ENCODE measurements at places on chromosomes 2 and 18.

GRCh38 chr2:13414897-13415296 lies 698.2 kb downstream of the TRIB2 start:
- no peak for DNase-seq

DNA sequence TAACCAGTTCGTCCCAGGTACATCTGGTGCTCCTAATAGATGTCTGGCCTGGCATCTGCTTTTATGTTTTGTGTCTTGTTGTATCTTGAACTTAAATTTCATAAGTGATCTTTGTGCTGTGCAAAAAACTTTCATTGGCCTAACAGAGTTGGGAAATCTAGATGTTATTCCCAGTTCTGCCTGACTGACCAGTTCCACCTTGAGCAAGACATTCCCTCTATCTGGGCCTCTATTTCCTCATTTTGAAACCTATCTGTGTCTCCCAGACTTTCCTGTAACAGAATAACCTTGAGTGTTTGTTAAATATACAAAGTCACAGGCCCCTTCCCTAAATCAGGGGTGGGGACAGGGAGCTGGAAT lies 90.5 kb upstream of the MSH2 start:
- no peak for DNase-seq

- DNase-seq, result no peak
These were observed 69.9 kb upstream of the CHAC2 start for GRCh38 chr2:53697686-53698085.

GRCh38 chr2:217055624-217056023 lies 195.8 kb upstream of the TNP1 start:
- no peak for DNase-seq

DNA sequence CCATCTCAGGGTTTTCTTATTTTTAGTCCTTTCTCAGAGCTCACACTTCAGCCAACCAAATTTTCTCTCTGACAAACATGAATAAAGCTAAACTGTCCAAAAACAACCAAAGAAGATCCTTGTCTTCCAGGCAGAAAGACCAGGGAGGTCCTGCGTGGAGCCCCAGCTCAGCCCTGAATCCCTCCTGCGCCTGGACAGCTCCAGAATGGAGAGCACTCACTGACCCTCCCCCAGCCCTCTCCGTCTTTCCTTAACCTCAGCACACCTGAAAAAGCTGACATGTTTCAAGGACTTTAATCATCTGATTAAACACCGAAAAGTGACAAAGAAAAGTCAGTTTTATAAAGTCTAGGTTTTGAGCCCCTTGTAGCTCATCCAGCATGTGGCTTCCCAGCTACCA lies 22.9 kb upstream of the GNAL start:
- no peak for DNase-seq

DNA sequence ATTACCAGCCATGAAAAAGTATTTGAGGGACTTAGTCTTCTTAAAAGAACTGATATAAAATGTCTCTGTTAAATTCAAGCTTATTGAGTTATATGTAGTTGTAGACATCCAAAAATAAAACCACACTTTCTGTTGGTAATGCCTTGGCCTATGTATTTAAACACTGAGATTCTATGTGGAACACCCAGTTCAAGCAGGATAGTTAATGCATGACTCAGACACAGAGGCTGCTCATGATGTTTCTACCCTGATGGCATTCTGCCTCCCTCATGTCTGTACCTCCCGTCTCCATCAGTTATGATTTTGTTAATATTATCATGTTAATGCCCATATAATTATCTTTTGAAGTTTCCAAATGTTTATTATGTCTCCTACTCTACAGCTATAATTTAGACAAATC lies 164.5 kb downstream of the XIRP2 start:
- DNase-seq, result no peak

GRCh38 chr18:36464126-36464651 lies 166.7 kb downstream of the FHOD3 start:
- DNase-seq, result no peak

DNA sequence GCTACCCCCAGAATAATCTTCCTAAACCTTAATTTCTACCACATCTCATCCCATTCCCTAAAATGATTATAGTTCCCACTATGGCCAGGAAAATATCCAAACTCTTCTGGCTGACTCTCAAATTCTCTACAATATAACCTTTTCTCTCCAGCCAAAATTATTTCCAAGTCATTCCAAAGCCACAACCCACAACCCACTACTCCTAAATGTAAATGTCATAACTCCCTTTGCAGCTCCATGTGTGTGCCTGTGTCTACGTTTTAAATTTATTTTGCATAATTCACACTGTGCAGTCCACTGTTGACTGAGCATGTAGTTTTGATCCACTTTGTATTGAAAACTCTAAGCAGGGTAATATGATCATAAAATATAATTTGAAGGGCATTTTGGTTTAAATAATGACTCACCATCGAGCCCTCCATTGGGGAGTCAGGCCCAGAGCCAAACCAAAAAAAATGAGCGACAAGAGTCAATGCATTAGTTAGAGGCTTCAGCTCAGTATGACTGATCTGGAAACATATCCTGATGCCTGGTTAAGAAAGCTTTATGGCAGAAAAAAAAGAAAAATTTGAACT lies 171.0 kb downstream of the AFF3 start:
- no peak for DNase-seq

DNA sequence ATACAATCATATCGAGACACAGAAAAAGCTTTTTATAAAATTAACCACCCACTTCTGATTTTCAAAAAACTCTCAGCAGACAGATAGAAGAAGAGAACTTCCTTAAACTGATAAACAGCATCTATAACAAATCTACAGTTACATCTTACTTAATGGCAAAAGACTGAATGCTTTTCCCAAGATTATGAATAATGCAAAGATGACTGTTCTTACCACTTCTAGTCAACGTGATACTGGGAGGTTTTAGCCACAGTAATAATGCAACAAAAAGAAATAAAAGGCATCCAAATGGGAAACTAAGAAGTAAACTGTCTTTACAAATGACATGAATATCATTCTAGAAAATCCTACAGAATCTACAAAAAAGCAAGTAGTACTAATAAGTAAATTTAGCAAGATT lies 58.0 kb upstream of the TMEM247 start:
- no peak for DNase-seq

DNA sequence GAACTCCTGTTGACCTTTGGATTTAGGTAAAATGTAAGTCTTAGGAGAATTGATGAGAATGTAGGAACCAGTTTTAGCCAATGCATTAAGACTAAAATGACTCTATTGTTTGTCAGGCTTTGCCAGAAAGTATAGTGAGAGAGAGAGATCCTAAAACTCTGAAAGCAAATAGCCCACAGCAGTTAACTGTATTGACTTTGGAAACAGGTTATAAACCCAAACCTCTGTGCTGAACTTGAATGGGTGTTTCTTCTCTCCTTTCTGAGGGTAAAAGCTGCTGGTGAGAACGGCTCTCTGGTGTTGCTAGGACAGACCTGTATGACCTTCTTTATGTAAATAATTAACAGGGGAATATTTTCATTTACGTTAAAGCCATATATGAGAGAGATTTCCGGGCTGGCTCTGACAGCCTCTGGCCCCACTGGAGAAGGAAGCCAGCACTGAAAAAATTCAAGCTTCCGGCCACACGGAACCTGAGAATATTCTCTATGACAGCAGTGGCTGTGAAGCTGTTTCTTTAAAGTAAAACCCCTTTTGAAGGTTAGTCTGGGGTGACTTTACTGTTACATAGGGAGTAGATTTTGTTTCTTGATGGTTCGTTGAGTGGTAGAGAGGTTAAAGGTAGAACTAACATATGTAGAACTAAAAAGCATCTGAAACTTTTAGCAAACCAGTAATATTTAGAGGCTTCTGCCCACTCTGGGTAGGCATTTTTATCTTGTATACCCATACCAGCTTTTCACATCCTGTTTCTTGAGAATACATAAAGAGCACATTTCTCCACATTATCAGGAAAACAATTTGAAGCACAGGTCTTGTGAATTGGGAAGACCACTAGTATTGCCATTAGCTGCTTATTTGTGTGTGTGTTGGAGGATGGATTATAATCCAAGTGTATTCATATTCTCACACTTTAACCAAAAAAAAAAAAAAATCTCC lies 123.8 kb downstream of the SPTBN1 start:
- DNase-seq, result peak; percentile 89

GRCh38 chr18:6203791-6204190 lies 210.9 kb downstream of the L3MBTL4 start:
- DNase-seq, result no peak

- peak; percentile 4 for DNase-seq
These were observed 681.3 kb downstream of the ADCYAP1 start for GRCh38 chr18:1585881-1586488.

DNA sequence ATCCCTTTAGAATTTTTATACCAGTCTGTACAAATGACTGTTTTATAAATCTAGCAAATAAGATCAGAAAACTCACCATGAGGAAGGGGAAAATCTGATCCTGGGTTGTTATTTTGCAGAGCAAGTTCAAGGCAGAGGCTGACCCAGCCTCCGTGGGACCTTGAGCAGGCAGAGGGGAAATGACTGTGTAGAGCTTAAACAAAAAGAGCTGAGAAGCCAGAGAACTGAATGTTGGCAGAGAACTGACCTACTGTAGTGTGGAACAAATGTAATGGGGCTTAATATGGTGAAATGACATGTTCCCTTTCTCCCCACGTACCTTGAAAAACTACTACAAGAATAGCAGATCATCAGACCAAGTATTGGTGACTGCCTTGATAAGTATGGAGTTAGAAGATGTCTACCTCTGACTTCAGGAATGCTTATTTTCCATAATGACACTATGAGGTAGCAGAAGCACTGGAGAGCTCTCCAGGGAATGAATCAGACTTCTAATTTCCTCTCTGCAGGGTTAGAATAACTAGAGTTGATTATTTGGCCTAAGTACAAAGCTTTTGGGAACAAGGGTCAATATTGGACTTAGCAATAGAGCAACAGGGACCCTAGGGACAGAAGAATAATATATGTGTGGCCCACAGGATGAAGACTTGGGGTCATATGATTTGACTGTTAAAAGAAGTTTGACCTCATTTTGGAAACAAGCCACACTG lies 304.4 kb downstream of the CCDC178 start:
- DNase-seq, result no peak

GRCh38 chr2:168006498-168006897 lies 240.9 kb downstream of the STK39 start:
- DNase-seq, result no peak

DNA sequence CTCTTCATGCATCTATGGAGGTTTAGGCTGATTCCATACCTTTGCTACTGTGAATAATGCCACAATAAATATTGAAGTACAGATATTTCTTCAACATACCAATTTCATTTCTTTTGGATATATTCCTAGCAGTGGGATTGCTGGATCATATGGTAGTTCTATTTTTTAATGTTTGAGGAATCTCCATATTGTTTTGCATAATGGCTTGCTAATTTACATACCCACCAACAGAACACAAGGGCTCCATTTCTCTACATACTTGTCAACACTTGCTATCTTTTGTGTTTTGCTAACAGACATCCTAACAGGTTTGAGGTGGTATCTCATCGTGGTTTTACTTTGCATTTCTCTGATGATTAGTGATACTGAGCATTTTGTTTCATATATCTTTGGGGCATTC lies 253.2 kb downstream of the ZNF804A start:
- no peak for DNase-seq

GRCh38 chr2:97714084-97714949 lies 941 bp downstream of the ZAP70 start:
- DNase-seq, result no peak

GRCh38 chr2:143128681-143129580 lies at the start of gene ARHGAP15:
ARHGAP15 (plus strand) TSS chr2:143129419.
- DNase-seq, result peak; percentile 85

DNA sequence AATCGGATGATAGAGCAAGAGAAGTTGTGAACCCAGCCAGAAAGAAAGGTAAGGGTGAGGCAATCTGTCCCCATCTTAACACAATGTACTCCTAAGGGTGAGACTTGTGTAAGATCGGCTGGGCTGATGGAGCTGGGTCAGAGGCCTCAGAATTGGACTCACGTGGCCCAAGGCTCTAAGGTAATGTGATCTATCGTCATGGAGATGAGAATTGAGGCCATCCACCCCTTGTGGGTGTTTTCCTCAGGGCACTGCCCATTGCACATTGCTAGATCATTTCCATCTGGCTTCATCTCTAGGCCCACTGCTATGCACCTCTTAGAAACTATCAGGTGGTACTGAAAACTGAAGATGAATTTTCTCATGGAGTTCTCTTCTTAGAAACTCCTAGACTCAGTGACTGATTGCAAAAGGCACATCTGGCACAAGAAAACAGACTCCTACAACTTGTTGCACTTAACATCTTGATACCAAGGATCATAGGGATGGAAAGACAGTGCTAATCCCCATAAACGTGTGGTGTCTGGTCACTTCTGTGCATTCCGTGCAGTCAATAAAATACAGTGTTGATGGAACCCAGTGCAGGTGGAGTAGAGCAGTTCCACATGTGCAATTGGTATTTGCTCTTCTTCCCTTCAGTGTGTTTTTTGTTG lies 228.9 kb upstream of the FOSL2 start:
- DNase-seq, result no peak

- no peak for DNase-seq
These were observed 113.4 kb downstream of the AP1S3 start for GRCh38 chr2:223723954-223724411.

DNA sequence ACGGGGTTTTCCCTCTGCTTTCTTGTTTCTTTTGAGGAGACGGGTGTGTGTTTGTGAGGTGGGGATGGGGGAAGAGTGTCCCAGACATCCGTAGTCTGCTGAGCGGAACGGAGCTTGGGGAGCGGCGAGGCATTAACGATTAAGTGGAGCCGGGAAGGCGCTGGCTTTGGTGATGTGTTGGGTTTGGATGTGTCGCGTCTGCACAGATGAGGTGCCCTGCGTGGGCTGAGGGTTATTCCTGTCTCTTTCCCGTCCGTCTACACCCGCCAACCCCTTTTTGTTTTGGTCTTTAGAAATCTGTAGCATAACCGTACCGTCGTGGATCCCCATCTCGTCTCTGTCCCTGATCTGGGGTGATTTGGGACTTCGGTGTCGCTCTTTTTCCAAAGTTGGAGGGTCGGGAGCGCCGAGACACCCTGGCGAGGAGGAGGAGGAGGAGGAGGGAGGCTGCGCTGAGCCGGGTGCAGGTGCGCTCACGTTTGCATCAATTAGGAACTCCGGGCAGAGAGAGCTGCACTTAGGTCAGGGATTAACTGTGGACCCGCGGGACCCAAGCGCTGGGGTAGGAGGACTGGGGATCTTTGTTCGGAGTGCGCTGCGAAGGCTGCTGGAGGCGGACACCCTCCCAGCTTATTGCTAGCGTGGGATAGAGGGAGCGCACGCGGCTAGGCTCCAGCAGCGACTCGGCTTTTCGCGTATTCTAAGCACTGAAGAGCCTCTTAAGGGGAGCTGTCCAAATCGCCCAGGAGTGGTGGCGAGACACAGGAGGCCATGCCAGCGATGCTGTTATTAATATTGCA lies 720.3 kb downstream of the DPP10 start:
- DNase-seq, result no peak

GRCh38 chr2:145818890-145819504 lies 1299.1 kb upstream of the ZEB2 start:
- DNase-seq, result no peak

- DNase-seq, result no peak
These were observed 13.7 kb upstream of the PRELID3A start for GRCh38 chr18:12393998-12394397.

GRCh38 chr2:46748735-46749531 lies 166.7 kb downstream of the MCFD2 start:
- DNase-seq, result no peak

- DNase-seq, result no peak
These were observed 1328.6 kb upstream of the SLC39A10 start for GRCh38 chr2:194328456-194328855.
